ENCODE measurements at places on chromosomes 3 and 15.

DNA sequence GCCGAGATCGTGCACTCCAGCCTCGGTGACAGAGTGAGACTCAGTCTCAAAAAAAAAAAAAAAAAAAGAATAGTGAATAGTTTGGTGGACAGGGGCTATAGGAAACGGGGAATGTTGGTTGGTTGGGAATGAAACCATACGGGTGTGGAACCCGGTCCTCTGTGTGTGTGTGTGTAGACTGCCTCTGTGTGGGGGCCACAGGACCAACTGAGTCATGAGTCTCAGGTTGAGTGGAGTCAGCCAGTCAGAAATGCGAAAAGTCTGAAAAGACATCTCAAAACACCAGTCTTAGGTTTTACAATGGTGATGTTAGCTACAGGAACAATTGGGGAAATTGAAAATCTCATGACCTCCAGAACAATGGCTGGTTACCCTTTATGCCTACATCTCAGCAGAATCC is 44.5 kb downstream of the ZDHHC19 start:
- ATAC-seq = no peak

GRCh38 chr15:44675911-44676310 is 12.4 kb upstream of the SPG11 start:
- ATAC-seq = no peak

DNA sequence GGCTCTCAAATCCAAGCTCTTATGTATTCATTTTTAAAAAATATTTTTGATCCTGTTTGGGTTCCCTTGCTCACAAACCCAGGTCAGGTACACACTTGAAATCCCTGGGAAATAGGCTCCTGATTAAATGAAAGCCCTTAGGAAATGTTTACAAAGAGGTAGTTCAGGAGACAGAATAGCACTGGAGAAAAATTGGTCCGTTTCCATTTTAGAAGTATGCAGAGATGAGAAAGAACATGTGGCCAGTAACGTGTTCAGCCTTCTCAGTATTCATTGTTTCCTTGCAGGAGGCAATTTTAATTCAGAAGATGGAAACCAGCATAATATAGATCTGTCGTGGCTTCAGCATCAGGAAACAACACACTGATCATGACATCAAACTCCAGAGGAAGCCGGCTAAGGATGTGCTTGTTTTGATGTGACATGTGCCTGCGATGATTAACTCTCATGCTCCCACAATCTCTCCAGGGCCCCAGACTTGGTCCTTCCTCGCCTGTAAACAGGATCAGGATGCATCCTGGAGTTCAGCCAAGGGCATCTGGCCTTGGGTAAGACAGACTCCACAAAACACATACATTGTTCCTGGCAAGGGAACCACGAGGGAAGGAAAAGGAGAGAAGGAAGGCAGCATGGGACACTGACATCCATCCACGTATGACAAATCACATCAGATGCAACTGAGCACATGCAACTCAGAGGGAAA is 350.5 kb upstream of the THBS1 start:
- ATAC-seq = peak; percentile 10

DNA sequence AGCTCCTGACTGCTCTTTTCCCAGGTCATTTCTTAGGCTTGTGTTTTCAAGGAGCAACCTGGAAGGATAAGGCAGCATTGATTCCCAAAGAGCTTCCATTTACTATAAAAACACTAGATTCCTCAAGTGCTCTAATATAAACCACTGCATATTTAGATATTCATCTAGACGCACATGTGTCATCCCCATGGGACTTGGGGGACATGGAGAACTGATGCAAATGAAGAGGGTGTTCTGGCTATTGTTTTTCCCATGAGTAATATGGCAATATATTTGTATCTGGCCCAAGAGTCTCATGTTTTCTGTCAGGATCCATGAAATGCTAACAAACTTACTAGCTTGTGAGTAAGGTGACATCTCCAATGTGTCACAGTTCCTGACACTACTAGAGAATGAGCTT is 31.3 kb downstream of the HACD2 start:
- no peak for ATAC-seq

DNA sequence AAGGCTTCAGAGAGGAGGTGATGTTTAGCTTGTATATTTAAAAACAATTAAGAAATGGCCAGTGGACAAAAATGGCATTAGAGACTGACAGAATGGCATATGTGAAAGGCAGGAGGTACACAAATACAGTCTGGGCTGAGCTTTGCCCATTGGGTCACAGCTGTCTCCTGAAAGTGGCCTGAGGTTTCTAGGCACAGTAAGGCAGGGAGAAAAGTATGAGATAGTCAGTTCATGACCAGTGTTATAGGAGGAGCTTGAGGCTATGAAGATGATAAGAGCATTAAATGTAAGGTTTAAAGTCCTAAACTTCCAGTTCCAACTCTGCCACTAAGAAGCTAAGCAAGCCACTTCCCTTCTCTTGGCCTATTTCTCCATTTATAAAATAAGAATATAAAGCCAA is 111.2 kb upstream of the SETMAR start:
- no peak for ATAC-seq

- ATAC-seq = no peak
Measured at GRCh38 chr3:11651477-11651876, 7.8 kb upstream of the VGLL4 start.

GRCh38 chr15:23384371-23384770 is 29.8 kb downstream of the GOLGA8S start:
- no peak for ATAC-seq

GRCh38 chr3:55691141-55691540 is 204.0 kb upstream of the WNT5A start:
- no peak for ATAC-seq

GRCh38 chr15:29331669-29332068 is 62.0 kb upstream of the NSMCE3 start:
- ATAC-seq = peak; percentile 28

DNA sequence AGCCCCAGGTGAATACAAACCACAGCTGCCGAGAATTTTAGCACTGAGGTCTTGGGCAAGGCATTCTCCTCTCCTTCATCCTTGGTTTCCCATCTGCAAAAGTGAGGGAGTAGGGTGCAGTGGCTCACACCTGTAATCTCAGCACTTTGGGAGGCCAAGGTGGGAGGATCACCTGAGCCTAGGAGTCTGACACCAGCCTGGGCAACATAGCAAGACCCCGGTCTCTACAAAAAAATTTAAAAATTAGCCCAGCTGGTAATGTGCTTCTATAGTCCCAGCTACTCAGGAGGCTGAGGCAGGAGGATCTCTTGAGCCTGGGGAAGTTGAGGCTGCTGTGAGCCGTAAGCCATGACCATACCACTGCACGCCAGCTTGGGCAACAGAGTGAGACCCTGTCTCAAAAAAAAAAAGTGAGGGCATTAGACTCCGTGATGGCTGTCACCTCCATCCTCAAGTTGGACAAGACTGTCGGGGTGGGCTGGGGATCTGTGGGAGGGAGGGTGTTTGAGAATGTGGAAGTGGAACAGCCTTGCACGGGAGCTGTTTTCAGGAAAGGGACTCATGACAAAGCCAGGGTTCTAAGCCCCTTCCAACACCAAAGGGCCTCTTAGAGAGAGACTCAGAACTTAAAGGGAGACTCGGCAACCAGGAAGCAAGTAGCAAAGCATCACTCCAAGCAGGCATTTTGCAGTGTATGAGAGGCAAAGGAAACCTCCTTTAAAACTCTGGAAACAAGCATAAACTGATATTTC is 46.0 kb upstream of the FURIN start:
- no peak for ATAC-seq

- no peak for ATAC-seq
Measured at GRCh38 chr3:191961022-191961421, 500.1 kb downstream of the PYDC2 start.

GRCh38 chr3:143951351-143951971 is 20.2 kb upstream of the DIPK2A start:
- ATAC-seq = peak; percentile 34

- peak; percentile 81 for ATAC-seq
Measured at GRCh38 chr3:168220556-168220955, 124.8 kb upstream of the GOLIM4 start.

DNA sequence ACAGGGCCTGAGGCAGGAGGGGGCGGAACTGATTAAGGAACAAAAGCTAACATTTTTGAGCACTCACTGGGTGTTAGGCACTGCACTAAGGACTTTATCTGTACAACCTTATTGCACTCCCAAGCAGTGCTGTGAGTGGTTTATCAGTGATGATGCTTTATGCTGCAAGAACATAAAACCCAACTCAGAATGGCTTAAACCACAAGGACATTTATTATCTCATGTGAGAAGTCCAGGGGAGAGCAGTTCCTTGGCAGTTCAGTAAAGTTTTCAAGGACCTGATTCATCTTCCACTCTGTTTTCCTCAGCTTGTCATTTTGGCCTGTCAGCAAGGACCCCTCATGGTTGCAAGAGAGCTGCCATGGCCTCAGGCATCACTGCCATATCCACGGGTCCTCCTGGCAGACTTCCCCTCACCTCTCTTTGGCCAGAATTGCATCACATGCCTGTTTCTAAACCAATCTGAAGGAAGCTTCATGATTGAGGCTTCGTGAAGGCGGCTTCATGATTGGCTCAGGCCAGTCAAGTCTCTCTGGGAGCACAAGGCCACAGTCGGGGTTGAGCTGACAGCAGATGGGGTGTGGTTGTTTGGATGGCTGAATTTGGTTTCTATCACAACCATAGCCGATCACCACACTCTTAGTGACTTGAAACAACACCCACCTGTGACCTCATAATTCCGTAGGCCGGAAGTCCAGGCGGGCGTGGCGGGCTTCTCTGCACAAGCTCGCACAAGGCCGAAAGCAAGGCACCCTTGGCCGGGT is 15.8 kb downstream of the EFCC1 start:
- ATAC-seq = peak; percentile 45

DNA sequence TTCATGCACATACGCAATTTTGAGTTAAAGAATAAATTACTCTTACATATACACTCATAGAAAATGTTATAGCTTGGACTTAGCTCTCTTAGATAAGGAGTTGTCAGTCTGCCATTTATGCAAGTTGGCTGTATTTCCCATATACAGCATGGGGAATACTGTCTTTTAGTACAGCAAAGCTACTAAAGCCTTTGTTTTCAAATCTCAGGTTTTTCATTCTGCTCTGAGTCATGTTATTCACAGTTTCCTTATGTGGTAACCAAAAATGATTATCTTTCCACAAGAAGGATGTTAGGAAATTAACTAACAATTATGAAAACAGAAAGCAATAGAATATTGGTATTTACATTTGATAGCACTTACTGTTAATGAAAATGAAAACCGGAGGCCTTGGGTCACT is 4.3 kb upstream of the TIPARP start:
- no peak for ATAC-seq

DNA sequence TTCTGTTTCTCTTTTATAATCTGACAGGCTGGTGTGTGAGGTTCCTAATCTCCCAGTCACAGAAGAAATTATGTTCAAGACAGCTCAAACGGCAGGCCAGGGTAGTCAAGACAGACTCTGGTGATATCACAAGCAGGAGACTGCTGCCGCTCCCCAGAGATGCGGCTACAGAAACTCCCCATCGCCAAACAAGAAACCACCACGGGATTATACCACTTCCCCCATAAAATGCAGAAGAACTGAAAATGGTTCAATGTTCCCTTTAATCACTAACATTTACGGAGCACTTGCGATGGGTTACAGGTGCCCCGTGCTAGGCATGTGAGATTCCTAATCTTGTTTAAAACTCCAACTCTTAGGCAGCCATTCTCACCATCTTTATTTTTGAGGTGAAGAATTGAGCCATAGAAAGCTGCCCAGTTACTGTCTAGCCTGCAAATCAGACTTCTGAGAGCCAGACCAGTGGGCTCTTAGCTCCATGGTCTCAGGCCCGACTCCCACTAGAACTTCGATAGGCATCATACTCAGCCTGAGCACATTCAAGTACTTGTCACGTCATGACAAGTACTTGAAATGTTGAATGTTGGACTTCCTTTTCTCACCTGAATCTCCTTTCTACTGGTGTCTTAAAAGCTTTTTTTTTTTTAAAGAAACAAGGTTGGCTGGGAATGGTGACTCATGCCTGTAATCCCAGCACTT is 58.4 kb downstream of the TBC1D2B start:
- no peak for ATAC-seq

Measured in motor neuron (in vitro differentiated cells).